ENCODE measurements at places on chromosomes 16 and 17.

DNA sequence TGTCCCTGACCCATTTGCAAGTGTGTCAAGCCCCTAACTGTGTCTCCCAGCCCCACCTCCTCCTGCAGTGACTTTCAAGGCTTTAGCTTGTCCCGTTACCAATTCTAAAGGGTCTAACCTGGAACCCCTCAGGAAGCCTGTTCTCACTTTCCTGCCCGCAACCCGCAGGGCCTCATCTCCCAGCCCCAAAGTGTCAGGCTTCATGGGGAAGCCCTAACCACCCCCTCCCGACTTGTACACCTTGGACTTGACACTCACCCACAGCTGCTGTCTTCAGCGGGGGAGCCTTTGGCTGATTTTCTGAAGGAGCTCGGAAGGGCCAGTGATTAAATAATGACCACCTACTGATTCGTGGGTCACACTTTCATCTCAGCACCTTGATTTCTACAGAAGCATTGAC, 33.1 kb downstream of the NLRC5 start:
- DNase-seq = no peak

- DNase-seq = no peak
Observed at GRCh38 chr17:74362069-74362405, 369 bp upstream of the BTBD17 start.

GRCh38 chr17:43615330-43616028, 46.2 kb downstream of the MEOX1 start:
- no peak for DNase-seq

GRCh38 chr16:14011846-14012245, 59.3 kb upstream of the MRTFB start:
- DNase-seq = peak; percentile 54

DNA sequence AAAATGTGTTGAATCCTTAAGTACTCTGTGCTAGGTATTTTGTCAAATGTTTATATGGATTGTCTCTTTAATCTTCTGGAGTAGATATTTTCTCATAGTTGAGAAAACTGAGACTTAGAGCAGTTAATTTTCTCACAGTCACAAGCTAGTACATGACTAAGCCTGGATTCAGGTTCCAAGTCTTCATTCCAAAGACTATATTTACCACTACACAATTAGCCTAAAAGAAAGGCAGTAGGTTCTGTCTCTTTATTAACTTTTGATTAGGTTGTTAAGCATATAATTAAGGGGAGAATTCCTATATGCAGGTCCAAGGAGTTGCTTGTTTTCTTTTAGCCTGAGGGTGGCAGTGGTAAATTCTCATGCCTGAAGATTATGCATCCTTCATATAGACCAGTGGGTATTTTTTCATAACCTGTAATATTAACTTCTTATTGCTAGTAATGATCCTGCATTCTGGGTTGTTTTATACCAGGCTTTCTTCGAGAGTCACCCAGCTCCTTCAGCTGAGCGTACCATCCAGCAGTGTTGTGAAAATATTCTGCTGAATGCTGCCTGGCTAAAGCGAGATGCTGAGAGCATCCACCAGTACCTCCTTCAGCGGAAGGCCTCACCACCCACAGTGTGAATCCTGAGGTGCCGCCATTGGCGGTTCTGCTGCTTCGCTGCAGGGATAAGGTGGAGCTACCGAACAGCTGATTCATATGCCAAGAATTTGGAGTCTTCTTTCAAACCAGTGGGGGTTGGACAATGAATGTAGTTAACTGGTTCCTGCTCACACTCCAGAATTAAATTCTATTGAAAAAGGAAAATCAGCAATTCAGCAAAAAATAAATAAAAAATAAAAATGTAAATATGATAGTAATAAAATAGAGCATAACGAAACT, 28.2 kb upstream of the KPNB1 start:
- no peak for DNase-seq

DNA sequence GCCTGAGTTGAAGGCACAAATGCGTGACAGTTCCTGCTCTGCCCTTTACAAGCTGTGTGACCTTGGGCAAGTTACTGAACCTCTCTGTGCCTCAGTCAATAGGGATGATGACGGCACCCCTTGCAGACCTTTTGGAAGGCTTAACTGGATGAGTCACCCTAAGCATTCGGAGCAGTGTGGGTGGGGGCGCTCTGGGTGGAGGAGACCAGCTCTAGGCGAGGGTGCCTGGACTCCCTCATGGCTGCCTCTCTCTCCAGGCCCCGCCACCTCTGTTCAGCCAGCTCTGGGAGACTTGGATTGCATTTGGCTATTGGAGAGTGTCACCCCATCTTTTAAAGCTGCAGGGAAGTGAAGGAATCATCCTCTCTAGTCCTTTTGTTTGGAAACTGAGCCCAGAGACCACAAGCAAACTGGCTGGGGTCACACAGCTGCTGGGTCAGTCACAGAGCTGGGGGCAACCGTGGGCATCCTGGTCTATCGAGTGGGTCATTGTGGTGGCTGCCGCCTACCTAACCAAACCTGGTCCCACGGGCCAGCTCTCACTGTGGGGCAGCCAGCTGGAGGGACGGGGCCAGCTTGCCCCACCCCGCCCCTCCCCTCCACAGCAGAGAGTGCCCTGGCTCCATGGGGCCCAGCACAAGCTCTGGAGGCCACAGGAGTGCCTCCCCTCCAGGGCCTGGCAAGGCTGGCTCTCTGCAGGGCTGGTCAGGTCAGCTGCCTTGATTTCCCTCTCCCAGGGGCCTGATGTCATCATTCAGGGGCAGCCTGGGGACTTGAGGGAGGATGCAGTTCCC, 20.2 kb upstream of the GSE1 start:
- DNase-seq = no peak

GRCh38 chr17:40087049-40087794, 13.2 kb downstream of the NR1D1 start:
- no peak for DNase-seq

GRCh38 chr17:40350689-40351358, 13.7 kb downstream of the GJD3 start:
- DNase-seq = no peak

GRCh38 chr17:37405955-37406634, 541 bp downstream of the ACACA start:
- no peak for DNase-seq

GRCh38 chr17:37791447-37792399, 46.9 kb upstream of the HNF1B start:
- no peak for DNase-seq

DNA sequence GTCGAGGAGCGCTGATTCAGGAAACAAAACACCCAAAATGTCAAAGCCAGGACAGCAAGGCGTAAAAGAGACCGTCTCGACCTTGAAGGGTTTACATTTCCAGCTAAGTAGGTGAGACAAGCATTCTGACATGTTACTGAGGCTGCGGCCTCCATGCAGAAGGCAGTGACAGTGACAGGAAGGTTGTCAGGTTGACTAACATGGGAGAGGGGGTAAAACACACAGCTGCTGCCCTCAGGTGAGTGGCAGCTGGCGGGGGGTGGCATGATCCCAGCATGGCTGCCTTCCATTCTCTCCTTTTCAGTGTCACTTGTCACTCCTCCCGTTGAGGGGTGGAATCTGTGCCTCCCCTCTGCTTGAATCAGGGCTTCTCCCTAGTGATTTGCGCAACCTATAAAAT, 31.9 kb upstream of the CRHR1 start:
- no peak for DNase-seq

- no peak for DNase-seq
Observed at GRCh38 chr16:89349947-89350633, 132.6 kb downstream of the ZNF778 start.

- no peak for DNase-seq
Observed at GRCh38 chr17:13725288-13725990, 123.7 kb upstream of the HS3ST3A1 start.

DNA sequence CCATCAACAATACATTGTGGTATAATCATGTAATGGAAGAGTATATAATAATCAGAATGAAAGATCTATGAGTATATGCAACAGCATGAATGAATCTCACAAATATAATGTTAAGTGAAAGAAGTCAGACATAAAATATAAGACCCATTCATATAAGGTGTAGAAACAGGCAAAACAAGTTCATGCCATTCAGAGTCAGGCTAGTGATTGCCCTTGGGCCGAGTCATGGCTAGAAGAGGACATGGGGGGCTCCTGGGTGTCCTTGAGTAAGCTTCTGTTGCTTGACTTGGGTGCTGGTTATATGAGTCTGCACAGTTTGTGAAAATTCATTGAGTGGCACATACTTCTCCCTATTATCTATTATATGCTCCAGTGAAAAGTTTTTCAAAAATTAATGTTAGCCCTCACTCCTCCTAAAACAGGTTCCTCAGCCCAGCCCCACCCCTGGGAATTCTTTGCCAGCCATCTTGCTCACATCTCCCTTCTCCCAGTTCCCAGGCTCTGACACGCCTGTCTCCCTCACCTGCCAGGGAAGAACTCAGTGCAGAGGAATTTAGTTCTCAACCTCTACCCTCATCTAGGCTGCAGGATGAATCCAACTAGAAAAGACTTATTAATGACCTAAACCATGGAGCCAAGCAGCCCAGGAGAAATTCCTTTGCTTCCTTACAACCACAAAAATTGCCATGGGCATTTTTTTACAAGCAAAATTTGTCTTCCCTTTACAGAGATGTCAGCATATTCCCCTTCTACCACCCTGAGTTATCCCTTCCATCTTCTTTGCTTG, 52.4 kb upstream of the NFAT5 start:
- DNase-seq = no peak

GRCh38 chr17:17512866-17513265, 16.7 kb upstream of the RASD1 start:
- DNase-seq = no peak

- DNase-seq = no peak
Observed at GRCh38 chr16:89952049-89952448, 3.5 kb downstream of the DEF8 start.

All from suprapubic skin (tissue), 4 donors.